ENCODE measurements at places on chromosomes 1 and 21. TPM values are rescaled to one million over a fixed set of nuclear protein-coding genes. Genes with fewer than 3 reads are reported as not detected.

GRCh38 chr1:45568421-45568820 is 15.4 kb upstream of the NASP start:
- H3K4me3 ChIP-seq = no peak overlapping the region
- no peak for DNase-seq
- peaks cover 7% of the 10 kb centered on the region for H3K36me3 ChIP-seq
- H3K4me1 ChIP-seq = no peaks in the 10 kb centered on the region
- no peaks in the 10 kb centered on the region for H3K27me3 ChIP-seq

DNA sequence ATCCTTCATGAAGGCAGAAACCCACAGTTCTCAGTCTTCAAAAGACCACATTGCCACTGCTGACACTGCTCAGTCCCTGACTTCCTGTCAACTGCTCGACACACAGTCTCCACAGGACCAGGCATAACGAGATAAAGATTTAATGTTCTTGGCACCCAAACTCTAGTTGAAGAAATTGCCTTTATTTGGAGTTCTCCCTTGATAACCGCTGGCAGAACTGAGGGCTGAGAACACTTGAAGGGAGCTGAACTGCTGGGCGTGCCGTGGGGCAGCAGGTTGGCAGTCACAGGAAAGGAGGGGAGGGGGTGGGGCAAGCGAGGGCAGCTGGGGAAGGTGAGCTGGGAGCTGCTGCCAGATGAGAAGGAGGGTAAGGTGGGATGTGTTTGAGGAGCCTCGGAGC is 15.9 kb downstream of the HENMT1 start:
- H3K27ac ChIP-seq = no peak overlapping the region
- H3K36me3 ChIP-seq = no peaks in the 10 kb centered on the region
- no peak for DNase-seq
- no peaks in the 10 kb centered on the region for H3K27me3 ChIP-seq
- no peak overlapping the region for H3K4me3 ChIP-seq

GRCh38 chr1:16442265-16442664 is 1.7 kb downstream of the NECAP2 start:
- H3K4me1 ChIP-seq = peaks cover 12% of the 10 kb centered on the region
- no peak for DNase-seq
- peaks cover 11% of the 10 kb centered on the region for H3K36me3 ChIP-seq
- no peak overlapping the region for H3K4me3 ChIP-seq
- no peak overlapping the region for H3K27ac ChIP-seq

GRCh38 chr1:116367256-116367945 is 5.6 kb upstream of the ATP1A1 start:
- no peaks in the 10 kb centered on the region for H3K36me3 ChIP-seq
- peaks cover 2% of the 10 kb centered on the region for H3K4me1 ChIP-seq
- H3K4me3 ChIP-seq = no peak overlapping the region
- DNase-seq = no peak

DNA sequence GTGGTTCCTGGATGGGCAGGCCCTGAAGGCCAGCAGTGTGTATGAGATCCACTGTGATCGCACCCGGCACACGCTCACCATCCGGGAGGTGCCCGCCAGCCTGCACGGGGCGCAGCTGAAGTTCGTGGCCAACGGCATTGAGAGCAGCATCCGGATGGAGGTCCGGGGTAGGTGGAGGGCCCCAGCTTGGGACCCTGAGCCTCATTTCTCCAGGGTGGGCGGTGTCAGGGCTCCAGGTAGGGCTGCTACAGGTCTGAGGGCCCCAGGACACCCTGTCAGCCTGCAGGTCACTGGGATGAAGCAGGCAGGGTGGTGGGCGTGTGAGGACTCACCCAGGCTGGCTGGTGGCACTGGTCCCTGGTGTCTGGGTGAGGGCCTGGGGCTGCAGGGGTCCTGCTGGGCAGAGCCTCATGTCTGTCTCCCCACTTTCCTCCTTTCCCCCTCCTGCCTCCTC is 7.8 kb downstream of the OBSCN start:
- no peak overlapping the region for H3K4me3 ChIP-seq
- peaks cover 4% of the 10 kb centered on the region for H3K27me3 ChIP-seq
- no peaks in the 10 kb centered on the region for H3K4me1 ChIP-seq

GRCh38 chr1:167088746-167089417 is 1.3 kb downstream of the GPA33 start:
- no peak overlapping the region for H3K27ac ChIP-seq
- H3K36me3 ChIP-seq = no peaks in the 10 kb centered on the region
- DNase-seq = no peak
- H3K4me1 ChIP-seq = no peaks in the 10 kb centered on the region
- H3K4me3 ChIP-seq = no peak overlapping the region

GRCh38 chr1:101769520-101769919 is 227.2 kb downstream of the OLFM3 start:
- H3K27ac ChIP-seq = no peak overlapping the region
- no peaks in the 10 kb centered on the region for H3K27me3 ChIP-seq
- H3K36me3 ChIP-seq = no peaks in the 10 kb centered on the region
- H3K4me1 ChIP-seq = no peaks in the 10 kb centered on the region
- peak; percentile 32 for DNase-seq
- H3K4me3 ChIP-seq = no peak overlapping the region

DNA sequence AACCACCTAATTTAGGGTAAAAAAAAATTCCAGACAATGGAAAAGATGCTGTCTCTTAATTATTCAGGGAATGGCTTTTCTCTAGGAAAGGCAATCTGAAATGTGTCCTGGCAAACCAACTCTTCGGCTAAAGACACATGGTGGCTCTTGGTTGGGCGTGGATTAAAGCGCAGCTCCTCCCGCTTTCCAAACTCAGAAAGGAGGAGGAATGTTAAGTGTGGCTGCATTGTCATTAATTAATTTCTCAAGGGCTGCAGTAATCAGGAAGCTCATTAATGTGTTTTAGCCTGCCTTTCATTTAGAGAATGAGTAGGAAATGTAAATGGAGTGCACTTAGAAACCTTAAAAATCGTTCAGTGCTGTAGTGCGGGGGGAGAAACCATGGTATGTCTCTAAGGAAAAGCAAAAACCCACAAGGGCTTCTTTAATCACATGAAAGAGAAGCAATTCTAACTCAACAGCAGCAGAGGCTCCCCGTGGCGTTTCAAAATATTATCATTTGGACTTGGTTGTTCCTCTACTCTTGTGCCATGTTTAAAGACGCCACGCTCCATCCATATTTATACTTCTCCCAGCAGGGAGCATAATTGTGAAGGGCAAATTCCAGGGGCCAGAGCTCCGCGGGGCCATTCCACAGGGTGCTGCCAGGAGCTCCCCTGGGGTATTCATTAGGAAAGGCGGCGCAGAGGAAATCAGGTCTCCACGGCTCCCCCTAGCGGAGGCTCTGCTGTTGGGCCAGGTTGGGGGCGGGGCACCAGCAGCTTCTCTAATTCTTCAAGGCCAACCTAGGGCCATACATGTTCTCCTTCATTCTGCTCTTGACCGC is 91.9 kb upstream of the SSX2IP start:
- no peaks in the 10 kb centered on the region for H3K36me3 ChIP-seq
- no peak overlapping the region for H3K4me3 ChIP-seq
- no peak overlapping the region for H3K27ac ChIP-seq
- peak; percentile 48 for DNase-seq
- no peaks in the 10 kb centered on the region for H3K4me1 ChIP-seq

- H3K4me3 ChIP-seq = no peak overlapping the region
- no peaks in the 10 kb centered on the region for H3K4me1 ChIP-seq
- no peak overlapping the region for H3K27ac ChIP-seq
- peak; percentile 12 for DNase-seq
- no peaks in the 10 kb centered on the region for H3K36me3 ChIP-seq
Measured at GRCh38 chr1:222009105-222009730, 267.3 kb upstream of the DUSP10 start.

DNA sequence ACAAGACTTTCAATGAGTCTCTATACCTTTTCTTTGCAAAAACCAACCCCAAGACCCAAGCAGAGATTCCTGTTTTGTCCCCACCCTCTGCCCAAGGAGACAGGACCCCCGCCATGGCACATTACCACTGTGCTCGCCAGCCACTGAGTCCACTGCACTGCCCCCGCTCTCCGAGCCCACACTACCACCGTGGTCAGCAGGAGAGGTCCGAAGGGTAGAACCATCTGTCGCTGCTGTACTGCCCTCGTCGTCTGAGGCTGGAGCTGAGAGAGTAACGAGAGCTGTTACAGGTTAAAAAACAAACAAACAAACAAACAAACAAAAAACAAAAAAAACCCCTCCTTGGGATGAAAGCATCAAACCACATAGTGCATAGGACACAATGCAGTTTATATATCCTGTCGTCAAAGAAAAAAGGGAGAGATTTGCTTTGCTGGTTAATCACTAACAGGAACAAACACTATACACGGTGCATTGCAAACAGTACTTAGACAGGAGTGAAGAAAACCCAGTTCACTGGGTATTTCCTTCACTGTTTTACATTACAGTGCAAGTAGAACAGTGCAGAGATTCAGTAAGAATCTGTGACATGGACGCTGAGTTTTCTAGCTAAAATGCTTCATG is 71.0 kb downstream of the UBR4 start:
- no peak for DNase-seq
- no peak overlapping the region for H3K4me3 ChIP-seq
- H3K27me3 ChIP-seq = no peaks in the 10 kb centered on the region
- no peak overlapping the region for H3K27ac ChIP-seq
- H3K36me3 ChIP-seq = peaks cover 51% of the 10 kb centered on the region
- no peaks in the 10 kb centered on the region for H3K4me1 ChIP-seq

GRCh38 chr1:21174654-21175323 is 1.9 kb downstream of the EIF4G3 start:
- peak; percentile 53 for DNase-seq
- peak overlapping the region; percentile 86 for H3K27ac ChIP-seq
- no peaks in the 10 kb centered on the region for H3K36me3 ChIP-seq
- no peaks in the 10 kb centered on the region for H3K27me3 ChIP-seq
- H3K4me3 ChIP-seq = peak overlapping the region; percentile 84
- peaks cover 12% of the 10 kb centered on the region for H3K4me1 ChIP-seq

GRCh38 chr1:114040273-114041015 is 61.2 kb downstream of the OLFML3 start:
- H3K4me1 ChIP-seq = no peaks in the 10 kb centered on the region
- no peaks in the 10 kb centered on the region for H3K36me3 ChIP-seq
- no peak for DNase-seq
- H3K27me3 ChIP-seq = peaks cover 5% of the 10 kb centered on the region

- H3K27ac ChIP-seq = peak overlapping the region; percentile 69
- no peaks in the 10 kb centered on the region for H3K27me3 ChIP-seq
- peaks cover 16% of the 10 kb centered on the region for H3K4me1 ChIP-seq
- no peak overlapping the region for H3K4me3 ChIP-seq
- DNase-seq = peak; percentile 84
- H3K36me3 ChIP-seq = no peaks in the 10 kb centered on the region
Measured at GRCh38 chr1:95086949-95087533, 14.3 kb upstream of the ALG14 start.

GRCh38 chr1:36784147-36784859 is 250.0 kb downstream of the GRIK3 start:
- H3K27me3 ChIP-seq = no peaks in the 10 kb centered on the region
- no peak overlapping the region for H3K4me3 ChIP-seq

- no peak overlapping the region for H3K27ac ChIP-seq
- H3K27me3 ChIP-seq = no peaks in the 10 kb centered on the region
- H3K4me3 ChIP-seq = no peak overlapping the region
- no peaks in the 10 kb centered on the region for H3K36me3 ChIP-seq
- H3K4me1 ChIP-seq = peaks cover 6% of the 10 kb centered on the region
- DNase-seq = no peak
Measured at GRCh38 chr1:37519613-37520012, 5.0 kb upstream of the MEAF6 start.

DNA sequence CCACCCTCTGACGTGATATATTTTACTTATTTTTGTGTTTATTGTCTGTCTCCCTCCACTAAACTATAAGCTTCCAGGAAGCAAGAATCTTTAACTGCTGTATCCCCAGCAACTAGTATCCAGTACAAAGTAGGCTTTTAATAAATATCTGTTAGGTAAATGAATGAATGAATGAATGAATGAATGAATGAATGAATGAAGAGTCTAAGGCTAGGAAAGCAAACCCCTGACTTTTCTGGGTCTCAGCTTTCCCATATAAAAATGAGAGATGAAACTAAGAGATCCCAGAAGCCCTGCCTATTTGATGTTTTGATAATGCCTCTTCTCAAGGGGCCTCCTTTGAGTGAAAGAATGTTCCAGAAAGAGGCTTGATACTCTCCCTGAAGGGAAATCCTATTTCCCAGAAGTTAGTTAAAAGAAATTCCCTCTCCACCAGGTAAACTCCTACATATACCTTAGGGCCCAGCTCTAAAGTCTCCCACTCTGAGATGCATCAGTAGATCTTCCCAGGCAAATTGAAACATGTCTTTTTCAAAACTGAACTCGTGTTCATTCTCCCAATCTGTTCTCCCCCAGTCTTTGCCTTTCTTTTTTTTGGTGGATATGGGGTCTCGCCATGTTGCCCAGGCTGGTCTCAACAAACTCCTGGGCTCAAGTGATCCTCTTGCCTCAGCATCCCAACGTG is 7.8 kb downstream of the TTC39A start:
- no peak for DNase-seq
- no peak overlapping the region for H3K27ac ChIP-seq
- no peaks in the 10 kb centered on the region for H3K27me3 ChIP-seq
- H3K4me1 ChIP-seq = peaks cover 8% of the 10 kb centered on the region

- no peaks in the 10 kb centered on the region for H3K27me3 ChIP-seq
- H3K4me3 ChIP-seq = no peak overlapping the region
- no peak for DNase-seq
- H3K4me1 ChIP-seq = peaks cover 7% of the 10 kb centered on the region
Measured at GRCh38 chr1:203521812-203522211, 27.9 kb downstream of the OPTC start.

GRCh38 chr1:30908696-30909364 is at the start of gene SDC3:
TSS of gene SDC3 (minus strand) at chr1:30908758. CDS start at chr1:30908586, 172 bp downstream.
- no peak for DNase-seq
- no peaks in the 10 kb centered on the region for H3K27me3 ChIP-seq
- no peaks in the 10 kb centered on the region for H3K36me3 ChIP-seq
- no peak within 1 kb of the TSS for H3K27ac ChIP-seq
- H3K4me3 ChIP-seq = no peak within 1 kb of the TSS

GRCh38 chr1:75135573-75136194 is 1.5 kb downstream of the LHX8 start:
- no peak overlapping the region for H3K27ac ChIP-seq
- no peak overlapping the region for H3K4me3 ChIP-seq
- H3K27me3 ChIP-seq = peaks cover 84% of the 10 kb centered on the region
- peak; percentile 54 for DNase-seq
- H3K36me3 ChIP-seq = no peaks in the 10 kb centered on the region

GRCh38 chr1:36625935-36626310 is 143.2 kb upstream of the CSF3R start:
- no peaks in the 10 kb centered on the region for H3K27me3 ChIP-seq
- H3K4me1 ChIP-seq = no peaks in the 10 kb centered on the region
- no peak overlapping the region for H3K4me3 ChIP-seq
- no peak overlapping the region for H3K27ac ChIP-seq
- DNase-seq = no peak

DNA sequence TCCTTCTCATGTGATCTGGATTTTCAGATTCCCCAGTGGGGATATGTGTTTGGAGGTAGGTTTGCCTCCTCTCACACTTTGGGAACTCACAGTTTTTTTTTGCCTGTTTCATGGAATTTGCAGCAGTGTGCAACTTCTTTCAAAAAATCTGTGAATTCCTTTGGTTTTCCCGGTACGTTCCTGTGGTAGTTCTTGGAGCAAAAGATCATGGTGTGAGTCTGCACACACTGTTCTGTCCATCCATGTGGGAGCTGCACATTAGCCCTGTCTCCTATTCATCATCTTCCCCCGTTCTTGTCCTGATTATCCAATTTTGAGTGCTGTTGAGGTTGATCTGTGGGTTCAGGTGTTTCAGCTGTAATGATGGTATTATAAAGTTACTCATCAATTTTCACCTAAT is 30.3 kb upstream of the TACSTD2 start:
- H3K27ac ChIP-seq = no peak overlapping the region
- no peak for DNase-seq
- no peaks in the 10 kb centered on the region for H3K4me1 ChIP-seq
- H3K4me3 ChIP-seq = no peak overlapping the region
- no peaks in the 10 kb centered on the region for H3K36me3 ChIP-seq
- H3K27me3 ChIP-seq = no peaks in the 10 kb centered on the region

The ZCCHC17 gene
- 41.4 TPM for total RNA-seq

The NECTIN4 gene
- total RNA-seq = 0.58 TPM

The KLHDC7A gene
- total RNA-seq = not detected

The GALE gene
- total RNA-seq = 42.9 TPM

The SPRR2F gene
- total RNA-seq = not detected

Measured in endothelial cell of umbilical vein (primary cell).